Skin of body (tissue), 3 donors: ENCODE measurements at places on chromosomes 3 and 15. TPM values are rescaled to one million over a fixed set of nuclear protein-coding genes. Genes with fewer than 3 reads are reported as not detected.

DNA sequence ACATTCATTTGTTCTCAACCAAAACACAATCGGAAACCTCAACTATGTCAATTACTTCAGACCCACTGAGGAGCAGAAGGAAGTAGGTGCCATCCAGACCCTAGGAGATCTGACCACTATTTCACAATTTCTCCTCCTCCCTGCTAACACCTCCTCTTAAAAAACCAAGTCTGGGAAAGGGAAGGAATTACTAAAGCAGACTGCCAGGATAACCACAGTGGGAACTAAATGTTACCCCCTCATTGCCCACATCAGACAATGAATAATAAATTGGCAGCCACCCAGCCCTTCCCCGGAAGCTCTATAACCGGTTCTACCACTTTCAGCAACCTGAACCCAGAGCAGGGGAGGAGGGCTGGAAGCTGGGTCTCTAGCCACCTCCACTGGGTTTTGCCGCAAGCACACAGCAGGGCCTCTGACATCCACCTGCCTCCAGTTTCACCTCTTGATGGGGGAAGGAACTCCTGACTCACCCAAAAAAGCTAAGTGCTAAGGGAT is 17.6 kb downstream of the C15orf62 start:
- DNase-seq, result no peak

GRCh38 chr3:19002606-19003005 is 145.7 kb upstream of the KCNH8 start:
- no peak for DNase-seq

DNA sequence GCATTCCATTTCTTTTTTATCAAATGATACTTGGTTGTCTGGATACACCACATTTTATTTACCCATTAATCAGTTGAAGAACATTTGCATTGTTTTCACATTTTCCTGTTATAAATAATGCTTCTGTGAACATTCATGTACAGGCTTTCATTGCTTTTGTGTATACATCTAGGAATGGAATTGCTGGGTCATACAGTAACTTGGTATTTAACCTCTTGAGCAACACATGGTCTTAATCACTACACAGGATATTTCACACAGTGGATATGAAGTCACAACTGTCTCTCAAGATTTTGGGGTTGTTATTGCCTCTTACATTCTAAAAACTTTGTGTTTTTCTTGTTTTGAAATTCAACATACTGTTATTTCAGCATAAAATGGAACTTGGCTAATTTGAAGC is 48.2 kb downstream of the C3orf85 start:
- no peak for DNase-seq

- no peak for DNase-seq
Measured at GRCh38 chr3:125436921-125437320, 61.8 kb upstream of the ZNF148 start.

DNA sequence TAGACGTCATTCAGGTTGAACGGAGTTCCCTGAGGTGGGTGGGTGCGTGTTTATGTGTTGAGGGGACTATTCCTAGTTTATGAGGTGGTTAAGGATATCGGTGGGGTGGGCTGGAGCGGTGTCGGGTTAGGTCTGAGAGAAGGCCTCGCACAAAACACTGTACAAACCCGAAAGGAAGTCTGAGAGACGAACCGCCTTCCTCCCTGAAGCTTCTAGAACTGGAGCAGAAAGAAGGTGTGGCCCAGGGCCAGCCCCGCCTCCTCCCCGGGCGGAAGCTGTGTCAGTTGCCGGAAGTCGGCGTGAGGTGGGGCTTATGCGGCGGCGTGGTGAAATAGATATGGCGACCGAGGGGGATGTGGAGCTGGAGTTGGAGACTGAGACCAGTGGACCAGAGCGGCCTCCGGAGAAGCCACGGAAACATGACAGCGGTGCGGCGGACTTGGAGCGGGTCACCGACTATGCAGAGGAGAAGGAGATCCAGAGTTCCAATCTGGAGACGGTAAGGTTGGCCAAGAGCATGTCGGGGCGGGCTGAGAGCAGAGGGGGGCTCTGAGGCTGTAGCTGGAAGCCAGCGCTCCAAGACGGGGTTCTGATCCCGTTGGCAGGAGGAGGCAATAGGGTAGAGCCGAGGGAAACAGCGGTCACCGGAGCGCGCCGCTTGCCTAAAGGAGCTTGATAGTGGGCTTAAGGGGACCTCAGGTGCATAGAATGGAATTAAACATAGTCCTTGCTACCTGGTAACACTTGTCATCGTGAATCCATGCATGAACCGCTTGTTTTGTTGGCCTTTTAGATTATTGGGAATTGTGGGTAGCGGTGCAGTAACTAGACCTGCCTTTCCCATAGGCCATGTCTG is at the start of gene HYPK:
Gene HYPK (plus strand): TSS at position 314 of the 856 bp plus-strand sequence. CDS start 24 bp downstream, at position 338.
- peak; percentile 87 for DNase-seq

DNA sequence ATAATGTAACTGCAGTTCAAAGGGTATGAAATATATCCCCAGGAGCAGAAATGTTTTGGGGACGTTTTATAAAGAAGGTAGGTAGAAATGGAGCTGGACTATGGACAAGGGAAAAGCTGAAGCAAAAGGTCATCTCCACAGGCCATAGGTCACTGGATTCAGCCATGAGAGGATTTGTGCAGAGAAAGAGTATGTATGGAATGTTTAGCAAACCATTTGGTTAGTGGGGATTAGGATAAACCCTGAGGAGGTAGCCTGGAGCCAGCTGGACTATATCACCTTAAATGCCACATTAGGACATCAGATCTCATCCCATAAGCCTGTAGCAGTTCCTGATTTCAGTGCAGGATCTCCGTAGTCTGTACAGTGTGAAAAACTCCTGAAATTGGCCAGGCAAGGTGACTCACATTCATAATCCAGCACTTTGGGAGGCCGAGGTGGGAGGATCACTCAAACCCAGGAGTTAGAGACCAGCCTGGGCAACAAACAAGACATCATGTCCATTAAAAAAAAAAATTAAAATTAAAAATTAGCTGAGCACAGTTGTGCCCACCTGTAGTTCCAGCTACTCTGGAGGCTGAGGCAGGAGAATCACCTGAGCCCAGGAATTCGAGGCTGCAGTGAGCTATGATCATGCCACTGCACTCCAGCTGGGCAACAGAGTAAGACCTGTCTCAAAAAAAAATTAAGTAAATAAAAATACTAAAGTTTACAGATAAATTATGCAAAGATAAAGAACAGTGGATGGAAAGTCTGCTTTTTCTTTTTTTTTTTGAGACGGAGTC is 4.7 kb downstream of the IP6K1 start:
- DNase-seq, result no peak

- DNase-seq, result no peak
Measured at GRCh38 chr15:68435966-68436365, 4.0 kb upstream of the ITGA11 start.

GRCh38 chr15:89142423-89142822 is 54.2 kb downstream of the ABHD2 start:
- DNase-seq, result no peak

DNA sequence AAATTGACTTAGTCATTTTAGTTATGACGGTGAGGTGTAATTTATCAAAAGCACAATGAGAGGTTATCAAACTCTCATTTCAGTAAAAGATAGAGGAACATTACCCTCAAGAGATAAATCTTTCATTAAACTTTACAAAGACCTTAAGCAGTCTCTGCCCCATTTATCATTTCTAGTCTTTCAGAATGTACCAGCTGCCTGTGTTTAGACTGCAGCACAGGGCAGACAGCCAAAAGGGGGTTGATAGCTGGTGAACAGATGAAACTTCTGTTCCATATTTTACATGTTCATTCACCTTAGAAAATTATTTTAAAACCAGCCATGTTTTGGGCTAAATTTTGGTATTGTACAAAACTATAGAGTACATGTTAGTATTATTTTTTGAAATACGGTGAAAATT is 514.6 kb upstream of the CNTN3 start:
- no peak for DNase-seq

GRCh38 chr3:171504376-171504775 is 44.2 kb upstream of the TNIK start:
- DNase-seq, result no peak

DNA sequence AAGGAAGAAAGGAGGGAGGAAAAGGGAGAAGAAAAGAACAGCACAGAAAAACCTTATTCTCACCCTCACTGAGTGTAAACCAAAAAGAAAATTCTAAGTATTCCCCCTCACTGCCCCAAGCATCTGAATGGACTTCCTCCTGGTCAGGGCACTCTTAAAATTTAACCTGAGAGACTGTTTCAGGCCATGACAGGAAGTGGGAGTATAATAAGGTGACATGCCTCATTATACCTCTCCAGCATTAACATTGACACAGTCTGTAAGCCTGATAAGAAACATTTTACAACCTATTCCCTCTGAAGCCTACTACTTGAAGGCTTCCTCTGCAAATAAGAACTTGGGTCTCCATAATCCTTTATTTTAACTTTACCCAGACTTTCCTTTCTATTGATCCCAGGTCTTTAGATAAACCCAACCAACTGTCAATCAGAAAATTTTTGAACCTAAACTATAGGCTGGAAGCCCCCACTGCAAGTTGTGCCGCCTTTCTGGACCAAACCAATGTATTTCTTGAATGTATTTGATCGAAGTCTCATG is 41.7 kb downstream of the SLCO2A1 start:
- DNase-seq, result no peak

DNA sequence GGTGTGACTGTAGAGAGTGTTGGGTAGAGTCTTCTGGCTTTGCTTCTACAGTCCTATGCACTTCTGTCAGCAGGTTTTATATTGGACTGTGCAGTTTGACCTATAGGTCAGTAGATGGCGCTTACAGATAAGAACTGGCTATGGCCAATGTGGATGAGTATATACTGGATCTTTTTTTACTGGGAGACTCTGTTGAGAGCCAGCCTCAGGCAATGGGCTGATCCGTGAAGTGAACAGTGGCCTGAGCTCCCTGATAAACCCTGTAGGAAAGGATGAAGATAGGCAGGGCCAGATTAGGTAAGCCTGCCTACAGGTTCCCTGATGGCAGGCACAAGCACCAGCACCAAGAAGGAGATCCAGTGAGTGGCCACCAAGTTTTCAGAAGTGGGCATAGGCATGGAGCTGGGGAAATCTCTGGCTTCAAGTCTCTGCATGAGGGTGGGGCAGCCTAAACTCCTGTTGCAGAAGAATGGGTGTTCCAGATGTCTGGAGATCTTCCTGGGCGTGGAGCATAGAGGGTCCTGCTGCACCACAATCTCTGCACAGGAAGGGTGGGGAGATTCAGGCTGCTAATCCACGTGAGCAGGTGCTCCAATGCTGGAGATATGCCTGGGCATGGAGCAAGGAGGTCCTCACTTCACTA is 326.0 kb upstream of the SGO1 start:
- peak; percentile 52 for DNase-seq

DNA sequence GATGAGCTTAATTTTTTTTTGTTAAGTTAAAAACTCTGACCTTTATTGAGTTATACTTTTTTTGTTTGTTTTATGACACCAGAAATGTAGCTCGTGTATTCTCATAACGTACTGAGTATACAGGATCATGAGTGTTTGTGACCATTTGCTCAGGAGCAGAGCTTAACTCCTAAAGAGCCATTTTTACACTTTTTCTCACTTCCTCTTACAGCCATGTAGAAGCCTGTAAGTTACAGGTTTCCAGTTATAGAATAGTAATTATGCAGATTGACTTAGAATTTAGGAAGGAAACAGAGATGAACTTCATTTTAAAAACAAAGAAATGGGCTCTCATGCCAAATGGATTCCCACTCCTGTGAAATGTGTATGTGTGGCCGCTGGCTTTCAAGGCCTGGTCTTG is 151.7 kb downstream of the MCTP2 start:
- no peak for DNase-seq

GRCh38 chr15:51117270-51117669 is 22.6 kb upstream of the TNFAIP8L3 start:
- DNase-seq, result no peak

DNA sequence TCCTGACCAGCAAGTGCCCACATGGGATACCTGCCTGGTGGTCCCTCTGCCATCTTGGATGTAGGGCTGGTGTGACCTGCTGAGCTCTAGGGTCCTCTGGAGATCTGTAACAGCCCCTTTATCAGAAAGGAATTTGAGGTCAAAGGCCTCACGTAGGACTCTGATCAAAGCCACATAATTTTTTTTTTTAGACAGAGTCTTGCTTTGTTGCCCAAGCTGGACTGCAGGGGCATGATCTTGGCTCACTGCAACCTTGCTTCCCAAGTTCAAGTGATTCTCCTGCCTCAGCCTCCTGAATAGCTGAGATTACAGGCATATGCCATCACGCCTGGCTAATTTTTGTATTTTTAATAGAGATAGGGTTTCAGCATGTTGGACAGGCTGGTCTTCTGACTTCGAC is 9.5 kb downstream of the ITGB5 start:
- DNase-seq, result no peak

DNA sequence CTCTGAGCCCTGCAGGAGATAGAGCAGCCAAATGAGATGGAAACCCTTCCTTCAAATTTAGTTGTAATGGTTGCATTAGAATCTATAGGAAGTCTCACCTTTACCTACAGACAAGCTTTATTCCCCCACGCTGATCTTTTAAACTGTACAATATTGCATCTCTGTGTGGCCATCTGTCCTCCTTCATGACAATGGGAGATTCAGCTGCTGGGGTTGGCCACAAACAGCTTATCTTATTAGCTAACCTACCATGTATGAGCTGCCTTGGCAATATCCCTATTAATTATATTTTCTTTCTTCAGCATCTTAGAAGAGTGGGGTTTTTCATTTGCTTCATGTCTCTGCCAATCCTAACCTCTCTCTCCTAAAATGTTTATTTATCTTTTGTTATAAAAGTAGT is 238.7 kb upstream of the NR2E3 start:
- DNase-seq, result no peak

- no peak for DNase-seq
Measured at GRCh38 chr3:159232966-159233365, 431.1 kb downstream of the MFSD1 start.

DNA sequence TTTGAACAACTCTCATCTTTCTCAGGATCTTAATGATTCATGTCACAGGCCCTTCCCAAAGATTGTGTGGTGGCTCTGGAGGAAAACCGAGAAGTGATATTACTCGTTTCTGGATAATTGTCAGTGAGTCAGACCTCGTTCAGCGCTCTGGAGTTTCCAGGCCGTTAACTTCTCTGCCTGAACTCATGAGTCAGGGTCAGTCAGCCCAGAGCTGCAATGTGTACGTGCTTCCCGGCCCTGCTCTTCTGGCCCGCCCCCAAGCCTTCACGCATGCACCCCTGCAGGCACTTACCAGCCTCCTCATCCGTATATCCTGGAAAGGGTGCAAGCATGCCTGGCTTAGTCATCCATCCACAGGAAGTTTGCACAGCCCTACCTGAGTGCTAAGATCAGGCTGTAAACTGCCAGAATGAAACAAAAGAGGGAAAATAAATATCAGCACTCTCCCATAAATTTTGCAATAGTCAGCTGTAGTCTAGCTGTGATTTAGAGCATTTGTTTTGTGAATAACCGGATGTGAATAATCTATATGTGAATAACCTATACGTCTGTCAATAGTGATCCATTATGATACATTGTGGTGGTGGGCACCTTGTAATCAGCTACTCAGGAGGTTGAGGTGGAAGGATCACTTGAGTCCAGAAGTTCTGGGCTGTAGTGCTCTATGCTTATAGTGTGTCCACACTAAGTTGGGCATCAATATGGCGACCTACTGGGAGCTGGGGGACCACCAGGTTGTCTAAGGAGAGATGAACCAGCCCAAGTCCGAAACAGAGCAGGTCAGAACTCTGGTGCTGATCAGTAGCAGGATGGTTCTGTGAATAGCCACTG is 35.3 kb upstream of the SEMA4B start:
- DNase-seq, result no peak

The SYNPR gene
- total RNA-seq, result 0.20 TPM

The STRIT1 gene
- 2.5 TPM for total RNA-seq
